ENCODE measurements at places on chromosomes 2 and 18.

DNA sequence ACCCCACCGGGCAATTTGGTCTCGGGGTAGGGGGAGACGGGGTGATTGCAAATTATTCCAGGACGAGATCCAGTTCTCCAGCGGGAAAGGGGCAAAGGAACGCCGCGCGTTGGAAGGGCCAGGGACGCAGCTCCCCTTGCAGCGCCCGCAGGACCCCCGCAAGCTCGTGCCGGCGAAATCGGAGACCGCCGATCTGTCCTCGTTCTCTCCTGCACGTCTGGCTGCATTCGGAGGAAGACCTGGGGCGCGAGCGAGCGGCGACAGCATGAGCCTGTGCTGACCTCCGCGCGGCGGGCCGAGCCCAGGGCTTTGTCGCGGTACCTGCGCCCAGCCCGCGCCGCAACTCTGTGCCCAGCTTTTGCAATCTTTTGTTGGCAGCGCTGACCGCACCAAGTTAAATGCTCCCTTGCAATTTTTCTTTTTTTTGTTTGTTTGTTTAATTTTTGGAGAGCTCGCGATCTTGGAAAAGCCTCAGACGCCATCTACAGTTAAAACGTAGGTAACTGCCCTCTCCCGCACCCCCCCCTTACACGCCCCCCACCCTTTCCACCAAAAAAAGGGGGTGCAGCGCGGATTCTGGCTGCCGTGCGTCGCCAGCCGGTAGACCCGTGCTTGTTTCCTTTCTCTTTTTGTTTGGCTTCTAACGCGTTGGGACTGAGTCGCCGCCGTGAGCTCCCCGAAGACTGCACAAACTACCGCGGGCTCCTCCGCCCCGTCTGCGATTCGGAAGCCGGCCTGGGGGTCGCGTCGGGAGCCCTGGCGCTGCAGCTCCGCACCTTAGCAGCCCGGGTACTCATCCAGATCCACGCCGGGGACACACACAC is 667 bp downstream of the TRIB2 start:
- peak; percentile 70 for DNase-seq

DNA sequence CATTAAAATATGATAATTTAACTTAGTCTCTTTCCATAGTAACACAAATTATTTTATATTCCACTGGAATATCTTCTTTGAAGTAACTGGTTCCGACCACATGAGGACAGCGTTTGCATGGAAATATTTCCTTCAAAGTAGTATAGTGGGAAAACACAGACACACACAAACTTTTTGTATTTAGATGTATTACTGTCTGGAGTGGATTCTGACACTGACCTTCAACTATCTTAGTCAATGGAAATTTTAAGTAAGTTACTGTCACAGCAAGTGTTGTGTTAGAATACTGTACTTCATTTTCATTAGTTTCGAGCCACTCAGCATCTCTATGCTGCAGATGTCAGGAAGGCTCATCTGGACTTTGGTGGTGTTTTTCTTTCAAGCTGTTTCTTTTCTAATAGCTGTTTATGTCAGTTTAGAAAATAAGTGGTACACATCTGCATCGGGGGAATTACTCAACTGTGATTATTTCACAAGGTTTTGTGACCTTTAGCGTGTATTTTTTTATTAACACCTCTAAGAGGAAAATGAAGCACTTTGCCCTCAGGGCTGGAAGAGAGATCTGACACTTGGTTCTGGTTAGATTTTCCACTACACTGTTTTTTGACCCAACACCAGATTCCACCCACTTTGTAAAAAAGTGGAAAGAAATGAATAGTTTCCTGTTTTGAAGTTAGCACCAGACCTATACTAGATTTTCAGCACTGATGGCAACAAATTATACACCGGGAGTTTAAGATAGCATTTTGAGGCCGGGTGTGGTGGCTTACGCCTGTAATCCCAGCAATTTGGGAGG is 18.9 kb upstream of the THOC1 start:
- peak; percentile 14 for DNase-seq

GRCh38 chr2:136399667-136400289 is 281.8 kb upstream of the CXCR4 start:
- DNase-seq: no peak

DNA sequence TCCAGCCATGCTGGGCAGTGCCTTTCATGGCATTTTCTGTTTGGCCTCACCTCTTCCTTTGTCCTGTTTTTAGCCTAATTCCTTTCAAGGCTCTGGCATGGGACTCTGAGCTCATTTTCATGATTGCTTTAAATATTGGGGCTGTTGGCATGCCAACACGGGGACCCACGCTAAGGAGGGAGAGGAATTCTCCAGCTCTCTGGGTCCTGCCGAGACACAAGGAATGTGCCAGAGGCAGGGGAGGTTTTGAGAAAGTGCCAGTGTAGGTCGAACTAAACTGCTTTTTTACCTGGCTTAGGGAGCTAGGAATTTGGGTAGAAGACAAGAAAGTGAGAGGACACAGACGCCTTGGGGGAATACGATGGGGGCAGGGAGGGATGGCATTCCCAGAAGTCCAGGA is 42.3 kb downstream of the RPL37A start:
- no peak for DNase-seq

DNA sequence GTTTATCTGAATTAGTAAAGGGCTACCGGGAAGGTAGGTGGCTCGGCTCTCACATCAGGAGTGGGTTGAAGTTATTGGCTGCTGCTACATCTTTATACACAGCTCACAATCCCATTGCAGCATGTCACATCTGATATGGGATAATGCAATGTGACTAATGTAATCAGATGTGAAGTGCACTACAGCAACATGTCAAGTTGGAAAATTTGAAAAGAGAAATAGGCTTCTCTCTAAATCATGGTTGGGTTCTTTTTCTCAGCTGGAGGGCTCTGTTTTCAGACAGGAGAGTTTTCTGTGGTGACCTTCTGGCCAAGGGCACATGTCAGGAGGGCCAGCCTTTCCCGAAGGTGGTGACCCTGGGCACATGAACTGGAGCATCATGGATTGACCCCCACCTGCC is 337.5 kb downstream of the HRH4 start:
- DNase-seq: no peak

DNA sequence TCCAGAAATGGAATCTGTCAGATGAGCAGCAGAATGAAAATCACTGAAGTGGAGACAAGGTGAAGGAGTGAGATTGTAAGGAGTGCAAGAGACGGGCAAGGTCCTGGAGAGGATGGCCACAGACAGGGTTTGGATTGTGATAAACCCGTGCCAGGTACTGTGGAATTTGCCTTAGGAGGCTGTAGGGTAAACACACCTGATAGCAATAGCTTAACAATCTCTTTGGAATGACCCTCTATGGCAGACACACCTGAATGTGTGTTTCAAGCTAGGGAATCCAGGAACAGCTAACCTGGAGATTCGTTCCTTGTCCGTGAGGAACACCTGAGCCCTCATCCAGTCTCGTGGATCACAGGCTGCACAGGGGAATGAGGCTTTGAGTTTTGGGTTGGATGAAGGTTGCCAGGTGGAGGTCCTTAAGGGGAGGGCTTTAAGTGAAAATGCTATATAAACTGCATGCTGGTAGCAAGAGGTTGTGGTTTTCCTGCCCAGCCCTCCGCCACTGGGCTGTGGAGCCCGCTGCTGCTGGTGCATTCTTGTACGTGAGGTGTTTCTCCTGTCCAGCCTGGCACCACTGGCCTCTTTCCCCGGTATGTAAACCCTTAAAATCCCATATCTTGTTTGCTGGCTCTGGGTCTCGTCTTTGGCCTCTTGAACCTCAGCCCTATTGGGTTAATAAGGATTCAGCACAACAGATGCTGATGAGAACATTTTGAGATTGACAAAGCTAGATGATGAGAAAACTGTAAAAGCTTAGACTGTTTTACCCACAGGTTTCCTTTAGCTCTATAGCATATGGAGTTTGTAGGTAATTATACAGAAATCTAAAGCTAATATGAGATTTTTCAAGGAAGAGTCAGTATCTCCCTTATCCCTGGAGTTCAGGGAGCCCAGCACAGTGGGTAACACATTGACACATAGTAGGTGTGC is 117.9 kb downstream of the ARHGAP15 start:
- DNase-seq: no peak

- peak; percentile 21 for DNase-seq
Observed at GRCh38 chr2:178066890-178067669, 5.5 kb downstream of the PDE11A start.

DNA sequence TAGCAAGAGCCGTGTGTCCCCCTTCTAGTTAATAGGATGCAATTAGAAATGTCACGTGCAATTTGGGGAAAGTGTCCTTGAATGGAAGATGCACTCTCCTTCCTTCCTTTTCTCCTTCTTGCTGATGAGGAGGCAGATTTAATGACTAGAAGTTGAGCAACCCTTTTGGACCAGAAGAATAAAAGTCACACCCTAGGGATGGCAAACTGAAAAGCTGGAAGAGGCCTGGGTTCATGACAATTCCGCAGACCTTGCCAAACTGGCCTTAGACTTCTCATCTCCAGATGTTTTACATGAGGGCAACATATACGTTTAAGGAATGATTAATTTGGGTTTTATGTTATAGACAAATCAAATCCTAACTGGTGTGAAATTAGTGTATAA is 38.6 kb upstream of the NCOA1 start:
- no peak for DNase-seq

GRCh38 chr18:14945286-14945685 is 197.3 kb downstream of the ANKRD30B start:
- DNase-seq: no peak

All from WERI-Rb-1 (cell line).